ENCODE measurements at places on chromosomes 3 and 15.

DNA sequence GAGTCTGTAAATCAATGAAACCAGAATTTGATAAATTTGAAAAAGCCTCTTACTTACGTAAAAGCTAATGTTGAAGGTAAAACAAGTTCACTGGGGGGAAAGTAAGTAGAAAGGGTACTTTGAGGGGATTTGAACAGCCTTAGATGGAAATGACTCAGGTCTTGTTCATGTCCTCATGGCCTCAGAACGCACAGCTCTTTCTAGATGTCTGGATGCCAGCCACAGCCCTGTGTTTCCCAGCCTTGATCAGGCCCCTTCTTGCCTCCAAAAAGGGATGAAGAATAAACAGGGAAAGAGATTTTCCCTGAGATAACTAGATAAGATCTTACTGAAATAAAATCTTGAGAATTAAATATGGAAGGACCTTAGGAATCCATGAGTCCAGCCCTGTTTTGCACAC is 237.1 kb upstream of the GOLGA6L4 start:
- no peak for DNase-seq

GRCh38 chr3:140368223-140368811 is 309.5 kb upstream of the TRIM42 start:
- no peak for DNase-seq

DNA sequence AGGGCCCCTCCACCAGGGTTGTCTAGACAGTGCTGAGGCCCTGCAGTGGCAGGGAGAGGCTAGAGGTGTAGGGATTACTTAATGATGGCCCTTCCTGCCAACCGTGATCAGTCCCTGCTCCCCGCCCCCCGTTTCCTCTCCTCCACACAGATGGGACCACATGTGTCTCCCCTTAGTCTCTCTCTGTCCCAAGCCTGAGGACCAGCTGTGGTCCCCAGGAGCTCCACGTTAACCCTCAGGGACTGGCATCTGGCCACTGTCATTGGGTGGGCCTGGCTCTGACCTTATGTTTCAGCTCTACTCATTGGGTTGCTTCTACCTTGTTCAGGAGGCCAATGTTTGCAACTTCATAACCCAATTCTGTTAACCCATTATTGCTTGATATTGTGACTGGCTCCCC is 6.0 kb upstream of the ALPK3 start:
- no peak for DNase-seq

DNA sequence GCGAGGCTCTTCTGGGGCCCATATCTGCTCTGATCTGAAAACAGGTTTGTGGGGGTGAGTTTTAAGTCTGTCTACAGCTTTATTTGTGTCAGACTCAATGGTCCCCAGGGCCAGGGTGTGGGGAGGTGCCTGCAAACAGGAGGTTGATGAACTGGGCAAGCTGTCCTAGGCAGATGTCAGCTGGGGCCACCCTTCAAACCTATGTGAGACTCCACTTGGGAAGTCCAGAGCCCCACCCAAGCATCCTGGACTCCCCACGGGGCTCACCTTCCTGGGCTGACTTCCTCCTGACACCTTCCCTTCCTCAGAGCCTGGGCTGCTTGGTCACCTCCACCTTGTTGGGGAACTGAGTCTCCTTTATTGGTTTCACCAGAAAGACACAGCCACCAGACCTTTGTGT is 8.6 kb upstream of the LYSMD4 start:
- DNase-seq = no peak

- no peak for DNase-seq
Observed at GRCh38 chr3:176714034-176714433, 483.2 kb downstream of the TBL1XR1 start.

GRCh38 chr3:52819936-52820335 is 10.5 kb downstream of the ITIH4 start:
- no peak for DNase-seq

DNA sequence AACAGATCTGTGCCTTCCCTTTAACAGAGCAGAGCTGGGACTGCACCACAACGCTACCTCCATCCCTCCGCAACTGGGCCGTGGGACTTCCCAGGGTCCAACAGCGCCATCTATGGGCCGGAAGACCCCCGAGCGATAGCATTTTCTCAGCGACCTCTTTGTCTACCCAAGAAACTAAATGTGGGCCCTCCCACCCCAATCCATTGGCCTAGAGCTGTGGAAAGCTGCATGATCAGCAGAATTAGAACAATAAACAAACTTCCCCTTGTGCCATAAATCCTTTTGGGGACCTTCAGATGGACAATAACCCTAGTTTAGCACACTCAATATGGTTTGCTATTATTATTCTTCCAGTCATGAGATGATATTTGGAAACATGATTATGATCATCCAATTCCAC is 74.8 kb upstream of the NTRK3 start:
- peak; percentile 4 for DNase-seq

- DNase-seq = no peak
Observed at GRCh38 chr15:47813748-47814384, 96.6 kb downstream of the SEMA6D start.

- no peak for DNase-seq
Observed at GRCh38 chr3:114863848-114864247, 283.2 kb downstream of the ZBTB20 start.

DNA sequence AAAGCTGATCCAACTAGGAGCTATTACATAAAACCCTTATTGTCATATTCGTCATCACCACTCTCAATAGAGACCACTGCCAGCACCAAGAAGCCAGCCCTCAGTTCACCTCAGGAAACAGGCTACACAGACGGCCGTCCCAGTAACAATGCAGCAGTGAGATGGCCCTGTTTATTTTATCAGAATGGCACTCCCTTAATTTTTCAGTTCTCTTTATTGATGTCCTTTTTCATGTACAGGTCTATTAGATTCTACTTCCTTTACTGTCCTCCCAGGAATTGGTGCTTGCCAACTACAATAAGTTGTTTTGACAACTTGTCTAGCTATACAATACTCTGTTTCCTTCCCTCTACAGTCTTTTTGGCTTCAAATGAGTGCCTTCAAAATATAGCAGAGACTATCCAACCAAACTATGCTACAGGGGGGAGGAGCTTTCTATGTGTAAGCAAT is 272.5 kb downstream of the ZBTB20 start:
- no peak for DNase-seq

- peak; percentile 59 for DNase-seq
Observed at GRCh38 chr3:132180337-132180791, 136.8 kb upstream of the ACP3 start.

GRCh38 chr15:47338771-47339170 is 378.5 kb upstream of the SEMA6D start:
- DNase-seq = no peak

DNA sequence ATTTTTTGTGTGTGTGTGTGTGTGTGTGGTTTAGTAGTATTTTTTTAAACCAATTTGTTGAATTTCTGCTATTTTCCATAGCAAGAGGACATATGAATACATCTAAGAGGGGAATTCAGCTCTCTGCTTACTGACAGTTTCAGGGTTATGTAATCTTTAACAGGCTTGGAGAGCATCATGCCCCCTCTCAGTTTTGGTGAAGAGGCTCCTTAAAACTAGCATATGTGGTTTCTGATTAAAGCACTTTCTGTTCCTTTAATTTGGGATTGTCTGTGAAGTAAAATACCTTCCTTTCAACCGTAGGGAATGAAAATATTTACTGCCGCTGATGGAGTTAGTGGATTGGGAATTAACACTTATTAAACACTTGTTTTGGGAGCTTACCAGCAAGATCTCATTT is 19.4 kb upstream of the NFKBIZ start:
- DNase-seq = peak; percentile 49

- DNase-seq = peak; percentile 8
Observed at GRCh38 chr3:127224118-127224517, 31.2 kb downstream of the PRR23E start.

DNA sequence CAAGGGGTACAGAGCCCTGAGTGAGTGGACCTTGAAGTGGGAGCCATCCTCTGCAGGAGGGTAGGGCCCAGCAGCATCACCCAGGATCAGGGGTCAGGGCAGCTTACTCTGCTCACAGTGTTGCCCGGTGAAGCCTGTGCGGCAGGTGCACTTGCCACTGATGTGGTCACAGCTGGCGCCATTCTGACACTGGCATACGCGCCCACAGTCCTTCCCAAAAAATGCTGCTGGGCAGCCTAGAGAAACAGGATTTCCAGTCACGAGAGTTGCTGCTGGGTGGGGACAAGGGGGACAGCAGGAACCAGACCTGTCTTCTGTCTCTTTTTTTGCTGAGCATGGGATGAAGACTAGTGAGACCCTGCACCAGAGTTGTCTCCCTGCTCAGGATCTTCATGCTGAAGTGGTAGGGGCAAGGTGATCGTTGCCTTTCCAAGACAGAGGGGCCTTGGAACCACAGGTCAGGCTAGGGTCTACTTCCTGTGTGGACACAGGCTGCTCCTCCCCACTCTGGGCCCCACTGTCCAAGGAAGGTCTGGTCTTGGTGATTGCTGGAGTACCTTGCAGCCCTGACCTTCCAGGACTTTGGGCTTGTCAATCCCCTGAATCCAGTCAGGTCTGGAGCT is 46.9 kb downstream of the RAB11A start:
- DNase-seq = no peak

DNA sequence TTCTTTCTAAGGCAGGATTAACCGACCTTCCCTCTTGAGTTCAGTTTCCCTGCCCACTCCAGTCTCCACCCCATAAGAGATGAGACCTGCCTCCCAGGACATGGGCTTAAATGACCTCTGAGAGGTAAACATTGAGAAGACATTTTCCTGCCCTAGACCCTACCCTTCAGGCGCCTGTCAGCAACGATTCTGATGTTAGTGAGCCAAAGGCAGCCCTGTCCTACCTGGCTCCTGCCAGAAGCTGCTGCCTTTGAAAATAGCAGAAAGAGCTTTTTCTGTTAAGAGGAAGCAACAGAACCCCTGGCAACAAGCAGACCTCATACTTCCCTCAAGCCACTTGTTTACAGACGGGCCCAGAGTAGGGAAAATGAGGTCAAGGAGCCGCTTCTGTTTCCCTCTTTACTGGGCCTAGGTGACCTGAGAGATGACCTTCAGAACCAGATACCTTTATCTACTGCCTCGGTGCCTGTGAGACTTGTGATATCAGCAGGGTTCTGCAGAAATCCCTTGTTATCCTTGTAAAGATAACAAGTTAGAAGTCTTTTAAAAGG is 52.0 kb downstream of the CD200R1L start:
- no peak for DNase-seq

- DNase-seq = no peak
Observed at GRCh38 chr15:63726491-63726890, 107.3 kb downstream of the HERC1 start.

GRCh38 chr3:120487191-120487650 is 36.4 kb upstream of the FSTL1 start:
- DNase-seq = no peak

DNA sequence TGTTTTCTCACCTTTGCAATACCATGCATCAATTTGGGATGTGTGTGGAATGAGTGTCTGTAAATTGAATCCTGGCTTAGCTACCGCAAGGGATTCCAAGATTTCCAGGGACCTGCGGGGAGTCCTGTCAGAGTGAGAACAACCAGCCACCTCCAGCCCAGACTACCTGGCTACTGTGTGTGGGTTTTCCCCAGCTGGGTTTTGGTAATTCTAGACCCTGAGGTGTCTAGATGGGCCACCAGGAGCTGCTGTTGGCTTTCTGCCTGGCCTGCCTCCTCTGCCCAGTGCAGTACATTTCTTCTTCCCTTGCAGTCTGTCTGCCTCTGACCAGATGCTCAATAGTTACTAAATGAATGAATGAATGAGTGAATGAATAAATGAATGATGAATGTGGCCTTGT is 32.5 kb upstream of the CORO2B start:
- no peak for DNase-seq

- no peak for DNase-seq
Observed at GRCh38 chr3:186599785-186600166, 13.1 kb upstream of the AHSG start.

DNA sequence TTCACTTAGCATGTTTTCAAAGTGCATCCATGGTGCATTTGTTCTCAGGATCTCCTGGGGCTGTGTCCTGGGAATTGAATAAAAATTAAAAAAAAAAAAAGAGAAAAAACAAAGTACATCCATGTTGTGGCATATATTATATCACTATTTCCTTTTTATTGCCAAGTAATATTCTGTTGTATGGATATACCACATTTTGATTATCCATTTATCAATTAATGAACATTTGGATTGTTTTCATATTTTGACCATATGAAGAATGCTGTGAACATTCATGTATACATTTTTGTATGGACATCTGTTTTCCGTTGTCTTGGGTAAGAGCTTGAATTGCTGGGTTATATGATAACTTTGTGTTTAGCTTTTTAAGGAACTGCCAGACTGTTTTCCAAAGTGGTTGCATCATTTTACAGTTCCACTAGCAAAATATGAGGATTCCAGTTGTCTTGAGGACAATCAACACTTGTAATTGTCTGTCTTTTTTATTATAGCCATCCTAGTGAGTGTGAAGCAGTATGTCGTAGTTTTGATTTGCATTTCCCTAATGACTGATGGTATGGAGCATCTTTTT is 44.5 kb downstream of the CTDSPL2 start:
- no peak for DNase-seq

Data from inflammatory macrophage treated with lipopolysaccharide for 1 hour (primary cell).